ENCODE measurements at places on chromosomes 4 and X. TPM values are rescaled to one million over a fixed set of nuclear protein-coding genes. Genes with fewer than 3 reads are reported as not detected.
A peak's percentile ranks its signal among the peaks of the same experiment; 100 is the strongest.

DNA sequence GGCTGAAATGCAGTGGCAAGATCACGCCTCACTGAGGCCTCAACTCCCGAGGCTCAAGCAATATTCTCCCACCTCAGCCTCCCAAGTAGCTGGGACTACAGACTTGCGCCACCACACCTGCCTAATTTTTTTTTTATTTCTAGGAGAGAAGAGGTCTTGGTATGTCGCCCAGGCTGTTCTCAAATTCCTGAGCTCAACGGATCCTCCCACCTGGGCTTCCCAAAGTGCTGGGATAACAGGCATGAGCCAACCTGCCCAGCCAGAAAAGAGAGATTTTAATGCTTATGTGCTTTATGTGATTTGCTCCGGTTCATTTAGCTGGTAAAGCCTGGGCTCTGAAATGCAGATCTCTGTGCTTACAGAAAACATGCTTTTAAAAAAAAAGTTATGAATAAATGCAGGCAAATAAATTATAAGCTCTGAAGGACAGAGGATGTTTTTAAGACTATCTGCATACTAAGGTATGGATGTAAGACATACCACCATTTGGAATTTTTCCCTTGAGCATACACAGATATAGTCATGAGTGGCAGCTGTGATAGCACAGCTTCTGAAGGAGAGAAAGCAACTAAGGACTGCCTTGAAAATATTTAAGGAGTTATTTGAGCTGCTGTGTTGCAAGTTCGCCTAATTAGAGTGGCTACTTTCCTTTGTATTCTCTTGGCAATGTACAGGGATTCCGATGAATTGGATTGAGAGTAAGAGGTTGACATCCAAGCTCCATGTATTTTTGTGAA is 13.8 kb downstream of the GUCY1B1 start:
- H3K4me3 ChIP-seq = no peak overlapping the region
- no peaks in the 10 kb centered on the region for H3K27me3 ChIP-seq
- no peak for DNase-seq
- no peak overlapping the region for H3K27ac ChIP-seq
- H3K4me1 ChIP-seq = no peaks in the 10 kb centered on the region

DNA sequence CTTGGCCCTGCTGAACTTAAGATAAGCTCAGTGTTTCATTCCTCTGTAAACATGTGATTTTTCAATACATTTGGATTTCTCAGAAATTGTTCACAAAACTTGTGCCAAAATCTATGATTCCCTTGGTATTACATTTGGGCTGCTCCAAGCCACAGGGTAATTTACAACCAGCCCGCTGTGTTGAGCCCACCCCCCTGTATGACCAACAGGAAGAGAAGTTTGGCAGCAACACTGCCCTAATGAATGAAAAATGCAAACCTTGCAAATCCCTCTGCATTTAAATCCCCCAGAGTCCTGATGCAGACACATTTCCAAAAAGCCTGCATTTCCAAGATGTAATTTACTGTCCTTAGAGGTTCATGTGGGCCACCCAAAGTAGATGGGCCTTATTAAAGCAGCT is 34.1 kb upstream of the GAB1 start:
- no peaks in the 10 kb centered on the region for H3K27me3 ChIP-seq
- H3K27ac ChIP-seq = no peak overlapping the region
- DNase-seq = no peak
- H3K36me3 ChIP-seq = no peaks in the 10 kb centered on the region

DNA sequence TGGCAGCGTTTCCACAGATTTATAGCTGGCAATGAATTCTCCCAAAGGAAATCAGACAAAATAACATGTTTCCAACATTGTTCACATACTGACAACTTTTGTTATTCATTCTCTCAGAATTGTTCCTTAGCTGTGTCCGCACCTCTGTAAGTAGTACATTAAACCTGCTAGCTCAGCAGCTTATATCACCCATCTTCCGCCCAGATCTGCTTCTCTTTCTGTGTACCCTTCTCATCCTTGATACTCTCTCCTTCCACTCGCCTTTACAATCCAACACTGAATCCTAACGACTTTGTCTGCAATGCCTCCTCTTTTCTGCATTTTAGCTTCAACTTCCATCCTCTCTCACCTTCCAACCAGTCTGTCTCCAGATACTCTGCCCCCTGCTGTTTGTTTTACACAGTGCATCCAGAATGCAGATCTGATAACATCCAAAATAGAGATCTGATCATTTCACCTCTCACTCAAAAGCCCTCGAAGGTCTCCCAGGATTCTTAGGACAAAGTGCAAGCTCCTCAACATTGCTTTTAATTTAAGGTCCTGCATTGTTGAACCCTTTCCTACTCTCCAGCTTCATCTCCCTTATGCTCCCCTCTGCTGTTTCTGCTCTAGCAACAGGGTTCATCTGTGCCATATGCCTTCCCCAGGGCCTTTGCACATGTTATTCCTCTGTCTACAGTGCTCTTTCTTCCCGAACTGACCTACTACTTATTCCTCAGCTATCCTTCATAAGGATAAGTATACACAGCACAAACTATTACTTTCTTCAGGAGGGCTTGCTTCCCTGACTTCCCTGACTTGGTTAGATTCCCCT is 67.3 kb upstream of the VBP1 start:
- H3K27ac ChIP-seq = no peak overlapping the region
- no peaks in the 10 kb centered on the region for H3K36me3 ChIP-seq
- H3K27me3 ChIP-seq = no peaks in the 10 kb centered on the region
- H3K4me3 ChIP-seq = no peak overlapping the region

DNA sequence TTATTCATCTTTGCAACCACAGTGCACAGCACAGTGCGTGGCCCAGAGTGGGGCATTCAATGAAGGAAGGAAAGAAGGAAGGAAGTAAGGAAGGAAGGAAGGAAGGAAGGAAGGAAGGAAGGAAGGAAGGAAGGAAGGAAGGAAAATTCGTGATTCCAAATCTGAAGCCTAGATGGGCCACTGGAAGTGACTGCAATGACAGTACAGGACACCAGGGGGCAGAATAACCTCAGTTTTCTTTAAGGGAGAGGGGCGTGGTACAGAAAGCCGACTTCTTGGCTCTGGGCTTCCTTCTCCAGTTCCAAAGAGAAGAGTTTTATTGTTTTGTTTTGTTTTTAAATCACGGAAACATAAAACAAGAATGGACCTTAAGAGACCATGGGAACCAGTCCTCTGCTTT is 47.8 kb downstream of the APLN start:
- H3K27ac ChIP-seq = peak overlapping the region; percentile 48
- DNase-seq = peak; percentile 59
- no peaks in the 10 kb centered on the region for H3K27me3 ChIP-seq
- H3K4me1 ChIP-seq = peaks cover 11% of the 10 kb centered on the region

GRCh38 chr4:143358923-143359643 is 22.4 kb downstream of the GAB1 start:
- no peaks in the 10 kb centered on the region for H3K27me3 ChIP-seq
- H3K27ac ChIP-seq = peak overlapping the region; percentile 90
- peak; percentile 69 for DNase-seq
- no peaks in the 10 kb centered on the region for H3K36me3 ChIP-seq

GRCh38 chrX:16870862-16871815 is 977 bp upstream of the RBBP7 start:
- peak overlapping the region; percentile 93 for H3K4me3 ChIP-seq
- peak overlapping the region; percentile 83 for H3K27ac ChIP-seq
- peaks cover 23% of the 10 kb centered on the region for H3K36me3 ChIP-seq
- peaks cover 20% of the 10 kb centered on the region for H3K4me1 ChIP-seq
- H3K27me3 ChIP-seq = peaks cover 3% of the 10 kb centered on the region

- no peak overlapping the region for H3K27ac ChIP-seq
- no peak for DNase-seq
- no peaks in the 10 kb centered on the region for H3K4me1 ChIP-seq
- H3K27me3 ChIP-seq = no peaks in the 10 kb centered on the region
- H3K36me3 ChIP-seq = no peaks in the 10 kb centered on the region
Observed at GRCh38 chr4:68570122-68570507, 6.0 kb downstream of the UGT2B17 start.

GRCh38 chrX:97060020-97060419 is 176.3 kb downstream of the RPA4 start:
- H3K27ac ChIP-seq = no peak overlapping the region
- H3K27me3 ChIP-seq = no peaks in the 10 kb centered on the region
- no peak overlapping the region for H3K4me3 ChIP-seq
- H3K4me1 ChIP-seq = no peaks in the 10 kb centered on the region
- no peaks in the 10 kb centered on the region for H3K36me3 ChIP-seq

- peaks cover 4% of the 10 kb centered on the region for H3K27me3 ChIP-seq
- H3K4me3 ChIP-seq = no peak within 1 kb of the TSS
- no peak within 1 kb of the TSS for H3K27ac ChIP-seq
- H3K4me1 ChIP-seq = no peaks in the 10 kb centered on the region
- H3K36me3 ChIP-seq = no peaks in the 10 kb centered on the region
Observed at GRCh38 chr4:105551965-105552746, at the start of gene ARHGEF38. Gene ARHGEF38 (plus strand): TSS chr4:105552620. CDS start chr4:105552766, 146 bp downstream.

GRCh38 chr4:1879485-1879884 is 8.3 kb downstream of the NSD2 start:
- no peak for DNase-seq
- H3K36me3 ChIP-seq = peaks cover 33% of the 10 kb centered on the region
- H3K27me3 ChIP-seq = no peaks in the 10 kb centered on the region
- peaks cover 40% of the 10 kb centered on the region for H3K4me1 ChIP-seq
- no peak overlapping the region for H3K27ac ChIP-seq

GRCh38 chrX:19639056-19639455 is 123.7 kb upstream of the MAP3K15 start:
- peaks cover 19% of the 10 kb centered on the region for H3K36me3 ChIP-seq
- H3K27me3 ChIP-seq = no peaks in the 10 kb centered on the region
- no peak overlapping the region for H3K4me3 ChIP-seq
- H3K27ac ChIP-seq = no peak overlapping the region
- H3K4me1 ChIP-seq = peaks cover 36% of the 10 kb centered on the region
- no peak for DNase-seq

- peaks cover 35% of the 10 kb centered on the region for H3K36me3 ChIP-seq
- peaks cover 31% of the 10 kb centered on the region for H3K4me1 ChIP-seq
- H3K27me3 ChIP-seq = no peaks in the 10 kb centered on the region
- H3K27ac ChIP-seq = peak within 1 kb of the TSS; percentile 86
- peak within 1 kb of the TSS; percentile 94 for H3K4me3 ChIP-seq
Observed at GRCh38 chr4:153466081-153466948, at the start of gene TMEM131L. Gene TMEM131L (plus strand): TSS chr4:153466360. CDS start chr4:153466398, 38 bp downstream.

GRCh38 chrX:129659861-129660260 is 5.1 kb upstream of the APLN start:
- H3K36me3 ChIP-seq = no peaks in the 10 kb centered on the region
- H3K4me1 ChIP-seq = peaks cover 7% of the 10 kb centered on the region
- no peak overlapping the region for H3K4me3 ChIP-seq
- no peak overlapping the region for H3K27ac ChIP-seq
- no peak for DNase-seq

GRCh38 chr4:32625687-32626337 is 1905.6 kb downstream of the PCDH7 start:
- H3K4me1 ChIP-seq = no peaks in the 10 kb centered on the region
- no peaks in the 10 kb centered on the region for H3K36me3 ChIP-seq
- H3K4me3 ChIP-seq = no peak overlapping the region
- no peak overlapping the region for H3K27ac ChIP-seq

DNA sequence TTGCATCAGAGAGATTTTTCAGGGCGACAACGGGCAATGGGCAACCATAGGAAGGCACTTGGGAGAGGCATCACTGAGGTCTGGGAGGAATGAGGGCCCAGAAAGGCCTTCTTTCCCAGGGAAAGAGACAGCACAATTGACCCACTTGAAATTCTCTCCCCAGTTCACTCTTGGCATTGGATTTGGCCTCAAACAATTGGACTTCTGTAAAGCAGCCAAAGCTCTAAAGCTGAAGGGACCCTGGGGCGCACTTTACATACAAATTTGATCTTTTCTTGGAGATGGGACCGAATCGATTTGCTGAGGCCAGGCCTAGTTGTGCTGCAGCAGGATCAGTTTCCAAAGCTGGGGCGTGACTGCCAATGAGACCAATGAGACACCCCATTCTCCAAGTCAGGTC is 3.2 kb downstream of the ARHGAP36 start:
- H3K4me1 ChIP-seq = no peaks in the 10 kb centered on the region
- peaks cover 27% of the 10 kb centered on the region for H3K27me3 ChIP-seq
- no peak for DNase-seq
- no peak overlapping the region for H3K4me3 ChIP-seq
- H3K27ac ChIP-seq = no peak overlapping the region

- H3K27me3 ChIP-seq = peaks cover 56% of the 10 kb centered on the region
- H3K4me1 ChIP-seq = peaks cover 2% of the 10 kb centered on the region
- H3K4me3 ChIP-seq = no peak overlapping the region
- H3K27ac ChIP-seq = no peak overlapping the region
Observed at GRCh38 chr4:184167576-184167975, 50.1 kb downstream of the ENPP6 start.

GRCh38 chrX:45743081-45743533 is 542.4 kb upstream of the DIPK2B start:
- peaks cover 33% of the 10 kb centered on the region for H3K36me3 ChIP-seq
- no peak overlapping the region for H3K27ac ChIP-seq
- no peaks in the 10 kb centered on the region for H3K27me3 ChIP-seq
- DNase-seq = peak; percentile 34
- H3K4me1 ChIP-seq = peaks cover 16% of the 10 kb centered on the region
- no peak overlapping the region for H3K4me3 ChIP-seq

DNA sequence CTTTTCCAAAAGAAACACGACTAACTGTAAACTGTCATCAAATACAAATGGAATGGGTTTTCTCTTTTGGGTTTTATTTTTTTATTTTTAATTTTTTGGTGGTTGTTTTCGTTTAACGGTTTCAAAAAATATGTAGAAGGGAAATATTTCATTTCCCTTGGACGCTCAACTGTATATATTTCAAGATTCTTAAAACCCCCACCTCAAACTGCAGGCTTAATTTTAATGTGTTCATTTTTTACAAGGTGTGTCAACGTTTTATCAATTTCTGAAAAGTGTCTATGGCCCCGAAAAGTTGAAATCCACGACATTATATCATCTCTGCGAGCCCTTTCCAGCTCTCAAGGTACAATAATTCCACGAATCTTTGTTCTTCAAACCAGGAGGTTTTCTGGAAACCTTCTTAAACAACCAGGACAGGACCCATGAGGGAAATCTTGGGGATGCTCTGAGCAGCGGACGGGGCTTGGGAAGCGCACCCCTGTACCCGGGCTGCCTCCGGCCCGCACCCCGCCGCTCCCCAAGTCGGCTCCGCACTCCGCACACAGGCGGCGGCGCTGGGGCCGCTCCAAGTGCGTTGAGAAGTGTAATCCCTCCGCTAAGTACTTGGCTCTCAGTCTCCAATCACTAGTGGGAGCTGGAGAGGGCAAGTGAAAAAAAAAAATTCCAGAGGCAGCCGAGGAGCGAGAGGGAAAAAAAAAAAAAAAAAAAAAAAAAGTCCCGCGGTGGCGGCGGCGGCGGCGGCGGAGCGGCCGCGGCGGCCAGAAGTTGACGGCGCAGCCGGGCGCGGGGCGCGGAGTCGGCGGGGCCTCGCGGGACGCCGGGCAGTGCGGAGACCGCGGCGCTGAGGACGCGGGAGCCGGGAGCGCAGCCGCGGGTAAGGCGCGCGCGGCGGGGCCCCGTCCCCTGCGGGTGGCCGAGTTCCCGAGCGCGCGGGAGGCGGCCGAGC is at the start of gene BMPR1B:
Gene BMPR1B, plus strand, starts transcription at position 764 of the 949 bp plus-strand sequence. CDS start 346,470 bp downstream, outside the sequence.
- peak; percentile 12 for DNase-seq
- peaks cover 51% of the 10 kb centered on the region for H3K27me3 ChIP-seq
- H3K36me3 ChIP-seq = no peaks in the 10 kb centered on the region
- H3K27ac ChIP-seq = no peak within 1 kb of the TSS
- H3K4me3 ChIP-seq = peak within 1 kb of the TSS; percentile 51

The XAGE2 gene
- not detected for total RNA-seq

The MAGEA2B gene
- total RNA-seq = not detected

The IQCM gene
- not detected for total RNA-seq

The USP51 gene
- total RNA-seq = 2.5 TPM

The NOX1 gene
- total RNA-seq = not detected

The FAM184B gene
- 0.04 TPM for total RNA-seq

The TAF7L gene
- total RNA-seq = not detected

The ENPEP gene
- total RNA-seq = not detected

The LIMCH1 gene
- not detected for total RNA-seq

The KIAA1210 gene
- not detected for total RNA-seq

The VCX gene
- not detected for total RNA-seq

The TEX11 gene
- total RNA-seq = not detected

All from activated CD4-positive, alpha-beta T cell treated with anti-CD3 and anti-CD28 coated beads for 36 hours (primary cell).